Right kidney (tissue), 9 donors: ENCODE measurements at places on chromosomes 1 and 21.

DNA sequence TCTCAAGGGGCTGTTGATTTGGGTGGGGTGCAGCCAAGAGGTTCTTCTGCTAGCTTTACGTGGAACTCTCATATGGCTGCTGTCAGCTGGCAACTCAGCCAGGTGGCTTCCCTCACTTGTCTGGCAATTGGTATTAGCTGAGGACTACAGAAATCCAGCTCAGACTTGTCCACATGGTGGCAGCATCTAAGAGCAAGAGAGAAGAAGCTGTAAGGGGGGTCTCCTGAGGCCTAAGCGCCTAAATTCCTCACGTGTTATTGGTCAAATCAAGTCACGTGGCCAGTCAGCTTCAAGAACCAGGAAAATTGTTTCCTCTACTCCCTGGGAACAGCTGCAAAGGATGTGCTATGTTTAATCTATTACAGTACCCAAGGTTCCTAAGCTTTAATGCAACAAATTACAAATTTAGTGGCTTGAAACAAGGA, 4.2 kb upstream of the DYRK3 start:
- peak; percentile 25 for DNase-seq

DNA sequence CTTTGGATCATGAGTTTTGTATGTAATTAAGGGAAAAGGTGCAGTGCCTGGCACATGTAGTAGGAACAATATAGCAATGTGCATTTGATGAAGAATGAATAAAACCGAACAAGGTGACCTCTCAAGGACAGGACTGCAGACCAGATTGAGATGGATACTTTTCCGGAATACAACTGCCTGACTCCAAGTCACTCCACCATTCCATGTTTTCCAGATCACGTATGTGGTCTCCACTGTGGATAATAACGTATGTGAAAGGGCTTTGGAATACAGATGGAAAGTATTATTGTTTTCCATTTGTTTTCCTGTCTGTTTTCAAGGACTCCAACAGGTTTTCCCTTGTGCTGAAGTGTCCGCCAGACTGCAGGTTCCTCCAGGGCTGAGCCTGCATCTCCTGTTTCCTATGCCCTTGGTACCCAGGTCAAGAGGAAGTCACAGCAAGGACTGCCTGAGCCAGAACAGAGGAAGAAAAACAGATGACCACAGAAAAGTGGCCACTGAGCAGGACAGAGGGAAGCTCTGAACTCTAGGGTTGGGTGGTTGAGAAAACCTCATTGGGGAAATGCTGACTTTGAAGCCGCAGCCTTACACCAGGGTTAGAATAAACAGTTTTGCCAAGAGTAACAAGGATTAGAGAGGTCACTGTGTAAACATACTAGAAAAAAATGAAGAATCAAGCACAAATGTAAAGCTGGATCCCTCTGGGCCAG, 4.0 kb downstream of the CFAP45 start:
- no peak for DNase-seq

DNA sequence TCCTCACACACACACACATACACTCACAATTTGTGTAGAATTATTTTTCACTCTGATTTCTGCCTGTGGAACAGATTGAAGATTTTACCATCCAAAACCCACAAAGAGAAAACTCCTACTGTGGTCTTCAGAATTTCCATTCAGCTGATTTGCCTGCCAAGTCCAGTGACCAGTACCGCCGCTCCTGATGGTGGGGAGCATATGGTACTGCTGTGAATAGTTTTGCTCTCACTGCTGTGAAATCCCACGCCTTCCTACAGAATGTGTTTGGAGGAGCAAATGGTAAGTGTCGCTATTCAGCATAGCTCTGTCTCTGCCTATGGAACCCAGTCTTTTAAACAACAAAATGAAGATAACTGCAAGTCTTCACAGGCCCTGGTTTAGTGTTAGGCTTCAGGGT, 629.5 kb downstream of the LMO4 start:
- DNase-seq: no peak

GRCh38 chr1:162144853-162145252, 75.4 kb downstream of the NOS1AP start:
- no peak for DNase-seq

GRCh38 chr1:2046174-2046917, 3.9 kb upstream of the PRKCZ start:
- peak; percentile 49 for DNase-seq

DNA sequence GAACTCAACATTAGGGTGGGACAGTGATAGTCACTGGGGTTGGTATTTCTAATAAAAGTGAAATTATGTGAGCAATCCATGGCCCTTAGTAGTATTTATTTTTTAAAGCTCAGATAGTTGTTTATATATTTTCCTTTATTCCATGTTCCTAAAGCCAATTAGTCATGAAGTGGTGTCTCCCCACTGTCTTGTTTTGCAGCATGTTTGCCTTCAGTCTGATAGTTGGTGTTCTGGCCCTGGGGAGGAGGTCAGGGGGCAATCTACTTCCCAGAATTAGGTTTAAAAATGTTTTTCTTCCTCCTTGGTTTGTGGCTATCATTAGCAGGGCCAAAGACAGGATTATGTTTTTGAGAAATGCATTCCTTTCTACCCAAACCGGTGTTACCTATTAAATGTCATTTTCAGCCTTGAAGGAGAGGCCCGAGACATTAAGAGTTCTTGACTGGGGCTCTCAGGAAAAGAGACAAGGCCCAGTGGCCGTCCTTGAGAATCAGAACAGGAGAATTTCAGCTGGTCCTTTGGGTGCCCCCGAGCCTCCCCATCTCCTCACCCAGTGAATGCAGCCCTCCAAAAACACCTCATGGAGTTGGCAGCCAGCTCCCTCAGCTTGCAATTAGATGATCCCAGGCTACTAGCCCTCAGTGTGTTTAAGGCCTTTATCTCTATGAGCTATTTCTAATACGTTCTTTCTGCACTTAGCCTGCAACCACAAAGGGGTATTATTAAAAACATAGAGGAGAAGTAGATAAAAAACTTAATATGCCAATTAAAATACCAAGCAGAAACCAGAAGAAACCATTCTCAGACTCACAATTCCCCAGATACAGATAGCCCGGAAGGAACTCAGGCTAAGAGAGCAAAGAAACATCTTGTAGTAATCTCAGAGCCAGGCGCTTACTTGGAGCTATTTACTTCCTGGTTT, 71.3 kb upstream of the NGF start:
- no peak for DNase-seq
